NCI-H187 (cell line): ENCODE measurements at places on chromosomes 1 and 21.
A peak's percentile ranks its signal among the peaks of the same experiment; 100 is the strongest.

DNA sequence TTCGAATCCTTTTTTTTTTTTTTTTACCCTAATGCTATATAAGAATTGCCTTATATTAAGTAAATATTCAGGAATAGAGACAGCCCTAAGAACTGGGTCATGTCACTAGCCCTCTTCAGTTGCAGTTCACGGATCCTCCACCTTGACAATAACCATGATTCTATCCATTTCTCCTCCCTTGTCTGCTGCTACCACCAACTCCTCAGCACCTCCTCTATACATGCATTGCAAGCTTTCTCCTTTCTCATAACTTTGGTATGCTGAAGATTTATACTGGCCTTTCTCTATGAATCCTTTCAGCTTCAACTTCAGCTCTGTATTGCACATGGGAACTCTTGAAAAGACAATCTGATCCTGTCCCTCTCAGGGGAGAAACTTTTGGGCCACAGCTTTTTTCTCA, 14.3 kb upstream of the DR1 start:
- no peak for DNase-seq

- no peak for DNase-seq
These were observed 30.4 kb downstream of the TRIT1 start for GRCh38 chr1:39852876-39853275.

DNA sequence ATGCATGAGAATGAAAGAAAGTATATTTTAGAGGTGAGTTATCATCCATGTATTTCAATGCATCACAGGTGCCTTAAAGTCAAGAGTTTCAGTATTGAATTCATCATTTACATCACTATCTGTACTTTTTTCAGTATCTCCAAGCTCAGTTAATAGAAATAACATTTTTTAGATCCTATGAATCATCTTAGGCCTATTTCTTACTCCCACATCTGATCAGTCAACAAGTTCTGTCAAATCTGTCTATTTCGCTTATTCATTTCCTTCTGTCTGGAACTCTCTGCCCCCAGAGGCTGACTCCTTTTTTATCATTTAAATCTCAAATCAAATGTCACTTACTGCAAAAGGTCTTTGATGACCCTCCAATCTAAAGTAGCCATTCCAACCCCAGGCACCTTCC, 295.2 kb downstream of the LRRC7 start:
- DNase-seq = no peak

DNA sequence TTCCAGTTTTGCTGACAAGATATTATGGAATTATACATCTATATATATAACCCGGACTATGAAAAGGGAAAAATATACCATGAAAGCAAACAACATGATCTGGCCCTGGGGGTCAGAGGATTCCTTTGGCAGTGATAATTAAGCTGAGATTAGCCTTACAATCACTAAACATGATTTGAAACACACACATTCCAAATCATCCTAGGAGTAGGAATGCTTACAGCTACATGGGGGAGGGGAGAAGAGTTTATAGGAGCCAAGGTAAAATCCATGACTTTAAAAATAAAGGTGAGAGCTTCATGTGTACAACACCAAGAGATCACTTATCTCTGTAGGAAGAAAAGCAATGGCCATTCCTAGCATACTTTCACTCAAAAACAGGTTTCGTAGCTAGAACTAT, 57.6 kb downstream of the AKT3 start:
- DNase-seq = no peak

DNA sequence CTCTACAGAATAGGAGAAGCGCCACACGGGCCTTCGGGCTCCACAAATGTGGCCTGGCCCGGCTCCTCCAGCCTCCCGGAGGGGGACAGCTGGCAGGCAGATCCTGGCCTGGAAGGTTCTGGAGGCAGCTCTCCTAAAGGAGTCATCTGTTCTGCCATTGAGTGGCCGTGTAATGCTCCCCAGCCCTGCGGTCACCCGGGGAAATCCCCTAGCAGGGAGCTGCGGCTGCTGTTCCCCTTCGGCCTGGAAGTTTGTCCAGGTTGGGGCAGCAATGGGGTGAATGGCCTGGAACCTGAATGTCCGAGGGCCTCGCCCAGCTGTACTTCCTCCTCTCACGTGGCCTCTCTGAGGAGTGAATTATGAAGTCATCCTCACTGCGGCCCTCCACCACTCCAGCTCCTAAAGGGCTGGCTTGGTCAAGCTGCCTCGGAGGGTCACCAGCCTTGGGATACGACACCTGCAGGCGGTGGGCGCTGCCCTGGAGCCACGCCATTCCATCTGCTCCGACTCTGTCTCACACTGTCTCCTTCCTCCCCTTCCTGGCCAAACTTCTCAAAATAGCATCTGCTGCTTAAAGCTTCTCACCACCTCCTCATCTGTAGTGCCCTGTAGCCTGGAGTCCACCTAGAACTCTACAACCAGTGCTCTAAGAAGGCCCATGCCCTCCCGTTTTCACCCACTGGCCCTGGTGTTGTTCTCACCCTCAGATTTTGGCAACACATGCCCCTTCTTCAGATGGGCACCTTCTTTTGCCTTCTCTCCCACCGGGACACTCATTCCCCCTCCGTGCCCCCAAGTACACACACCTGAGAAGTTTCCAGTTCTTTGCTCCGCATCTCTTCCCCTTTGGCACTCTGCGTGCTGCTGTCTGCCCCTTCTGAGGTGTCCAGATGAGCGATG, 54.4 kb upstream of the TMPRSS2 start:
- no peak for DNase-seq

DNA sequence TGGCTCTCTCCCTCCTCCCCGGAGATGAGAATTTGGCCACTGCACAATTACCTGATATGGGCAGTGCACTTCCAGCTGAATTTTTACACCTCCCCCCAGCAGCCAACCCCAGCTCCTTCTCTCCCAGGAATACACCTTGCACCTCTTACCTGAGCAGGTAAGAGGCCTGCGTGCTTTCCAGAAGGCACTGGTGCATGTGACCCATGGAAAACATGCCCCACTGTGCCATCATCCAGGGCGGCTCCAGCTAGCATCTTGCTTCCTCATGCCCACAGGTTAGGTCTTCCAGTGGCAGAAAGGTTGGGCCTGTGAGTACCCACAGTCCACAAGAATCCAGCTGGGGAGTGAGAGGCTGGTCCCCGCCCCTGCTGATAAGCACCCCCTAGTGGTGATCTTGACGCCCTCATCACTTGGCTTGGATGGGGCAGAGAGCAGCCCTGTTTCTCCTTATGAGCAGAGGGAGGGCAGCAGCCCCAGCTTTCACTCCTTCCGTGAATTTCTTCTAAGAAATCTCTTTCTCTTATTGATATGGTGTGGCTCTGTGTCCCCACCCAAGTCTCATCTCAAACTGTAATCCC, 57.8 kb downstream of the EDARADD start:
- no peak for DNase-seq

- DNase-seq = no peak
These were observed 284.8 kb downstream of the BACH1 start for GRCh38 chr21:29583424-29583924.

GRCh38 chr1:11383553-11384169, 95.3 kb upstream of the DISP3 start:
- no peak for DNase-seq

- DNase-seq = no peak
These were observed 781 bp upstream of the METTL13 start for GRCh38 chr1:171780583-171781175.

DNA sequence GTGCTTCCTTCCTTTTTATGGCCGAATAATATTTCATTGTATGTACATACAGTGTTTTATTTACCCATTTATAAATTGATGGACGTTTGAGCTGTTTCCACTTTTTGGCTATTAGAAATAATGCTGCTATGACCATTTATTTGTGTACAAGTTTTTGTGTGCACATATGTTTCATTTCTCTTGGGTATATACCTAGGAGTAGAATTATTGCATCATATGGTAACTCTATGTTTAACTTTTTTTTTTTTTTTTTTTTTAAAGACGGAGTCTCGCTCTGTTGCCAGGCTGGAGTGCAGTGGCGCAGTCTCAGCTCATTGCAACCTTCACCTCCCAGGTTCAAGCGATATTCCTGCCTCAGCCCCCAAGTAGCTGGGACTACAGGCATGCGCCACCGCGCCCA, 19.0 kb downstream of the SDHC start:
- no peak for DNase-seq

- DNase-seq = no peak
These were observed 46.0 kb downstream of the PKP1 start for GRCh38 chr1:201329286-201329685.

- peak; percentile 31 for DNase-seq
These were observed 17.7 kb upstream of the ELAVL4 start for GRCh38 chr1:50091068-50091467.

DNA sequence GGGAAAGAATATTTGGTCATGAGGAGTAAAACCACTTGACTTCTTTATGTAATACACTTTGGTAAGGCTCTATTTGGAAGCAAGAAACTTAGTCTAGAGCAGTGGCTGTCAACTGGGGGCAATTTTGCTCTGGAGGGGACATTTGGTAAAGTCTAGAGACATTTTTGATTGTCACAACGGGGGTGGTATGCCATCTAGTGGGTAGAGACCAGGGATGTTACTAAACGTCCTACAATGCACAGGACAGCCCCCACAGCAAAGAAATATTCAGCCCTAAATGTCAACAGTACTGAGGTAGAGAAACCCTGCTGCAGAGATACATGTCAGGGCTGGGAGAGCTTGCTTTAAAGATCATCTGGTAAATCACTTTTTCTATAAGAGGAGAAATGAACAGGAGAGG, 13.5 kb downstream of the FUCA1 start:
- DNase-seq = no peak

GRCh38 chr1:201427963-201428362, 6.4 kb upstream of the TNNI1 start:
- DNase-seq = no peak

- no peak for DNase-seq
These were observed 16.0 kb upstream of the ID3 start for GRCh38 chr1:23575226-23575810.

GRCh38 chr1:207959141-207959825, 48.4 kb upstream of the CD34 start:
- no peak for DNase-seq

- DNase-seq = no peak
These were observed 110.1 kb downstream of the POU2F1 start for GRCh38 chr1:167330601-167331293.

- no peak for DNase-seq
These were observed 4.5 kb downstream of the FAM163A start for GRCh38 chr1:179747611-179748010.

DNA sequence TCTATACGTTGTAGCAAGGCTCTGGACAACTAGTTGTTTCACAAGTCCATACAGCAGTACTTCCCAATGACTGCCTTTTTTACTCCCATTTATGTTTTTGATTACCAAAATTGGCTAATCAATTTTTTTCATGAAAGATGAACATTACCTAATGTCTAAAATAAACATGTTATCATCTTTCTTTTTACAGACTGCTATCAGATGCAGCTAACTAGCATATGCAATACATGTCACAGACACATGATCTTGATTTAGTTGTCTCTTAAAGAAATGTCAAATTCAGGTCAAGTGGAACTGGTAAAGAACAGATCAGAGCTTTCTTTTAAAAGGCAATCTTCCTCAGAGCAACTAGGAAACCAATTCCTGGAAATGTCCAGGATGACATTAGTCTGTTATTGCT, 630 bp upstream of the DBT start:
- no peak for DNase-seq

DNA sequence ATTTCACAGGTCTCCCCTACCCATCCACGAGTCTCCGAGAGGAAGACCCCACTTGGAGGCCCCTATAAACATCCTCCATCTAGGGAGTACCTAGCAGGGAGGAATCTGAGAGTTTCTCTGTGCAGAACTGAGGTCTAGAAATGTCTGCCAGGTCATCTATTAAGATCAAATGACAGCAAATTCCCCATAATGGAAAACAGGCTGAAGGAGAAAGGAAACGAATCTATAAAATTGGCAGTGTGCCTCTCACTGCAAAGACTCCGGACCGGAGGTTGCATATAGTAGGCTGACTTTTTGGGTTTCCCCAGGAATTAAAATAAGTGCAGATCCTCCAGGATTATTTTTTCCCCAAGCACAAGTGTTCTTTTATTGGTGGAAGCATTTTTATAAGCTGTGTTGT, 57.7 kb downstream of the NMNAT2 start:
- no peak for DNase-seq

DNA sequence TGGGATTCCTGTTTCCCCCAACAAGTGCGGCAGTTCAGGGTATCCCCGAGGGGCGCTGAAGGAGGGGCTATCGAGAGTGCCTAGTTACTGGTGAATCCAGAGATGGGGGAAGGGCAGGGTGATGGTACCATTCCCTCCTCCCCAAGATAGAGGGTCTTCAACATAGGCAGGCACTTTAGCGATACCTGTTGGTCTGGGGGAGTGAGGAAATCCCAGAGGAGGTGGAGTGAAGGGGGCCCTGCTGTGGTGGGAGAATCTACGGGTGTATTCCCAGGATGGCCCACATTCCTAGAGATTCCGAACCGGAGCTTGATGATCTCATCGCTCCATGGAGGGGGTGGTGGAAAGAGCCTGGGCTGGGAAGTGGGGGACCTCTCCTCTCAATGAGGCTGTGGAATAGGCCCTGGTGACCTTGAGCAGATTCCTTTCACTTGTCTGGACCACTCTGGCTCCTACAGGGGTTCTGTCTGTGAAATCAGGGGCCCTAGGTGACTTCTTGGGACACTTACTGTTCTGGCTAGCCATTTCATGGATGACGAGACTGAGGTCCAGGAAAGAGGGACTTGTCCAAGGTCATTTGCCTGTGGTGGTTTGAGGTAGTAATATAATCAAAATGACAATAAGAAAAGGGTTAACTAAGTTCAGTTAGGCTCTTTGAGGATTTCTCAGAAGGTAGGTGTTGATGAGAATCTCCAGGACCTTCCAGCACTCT, 52.7 kb upstream of the SYNC start:
- DNase-seq = no peak

- no peak for DNase-seq
These were observed 4.5 kb upstream of the POU3F1 start for GRCh38 chr1:38051079-38051543.

- no peak for DNase-seq
These were observed 81.6 kb upstream of the KCNE2 start for GRCh38 chr21:34282223-34282622.

- no peak for DNase-seq
These were observed 10.7 kb downstream of the TRIM46 start for GRCh38 chr1:155184351-155184811.

DNA sequence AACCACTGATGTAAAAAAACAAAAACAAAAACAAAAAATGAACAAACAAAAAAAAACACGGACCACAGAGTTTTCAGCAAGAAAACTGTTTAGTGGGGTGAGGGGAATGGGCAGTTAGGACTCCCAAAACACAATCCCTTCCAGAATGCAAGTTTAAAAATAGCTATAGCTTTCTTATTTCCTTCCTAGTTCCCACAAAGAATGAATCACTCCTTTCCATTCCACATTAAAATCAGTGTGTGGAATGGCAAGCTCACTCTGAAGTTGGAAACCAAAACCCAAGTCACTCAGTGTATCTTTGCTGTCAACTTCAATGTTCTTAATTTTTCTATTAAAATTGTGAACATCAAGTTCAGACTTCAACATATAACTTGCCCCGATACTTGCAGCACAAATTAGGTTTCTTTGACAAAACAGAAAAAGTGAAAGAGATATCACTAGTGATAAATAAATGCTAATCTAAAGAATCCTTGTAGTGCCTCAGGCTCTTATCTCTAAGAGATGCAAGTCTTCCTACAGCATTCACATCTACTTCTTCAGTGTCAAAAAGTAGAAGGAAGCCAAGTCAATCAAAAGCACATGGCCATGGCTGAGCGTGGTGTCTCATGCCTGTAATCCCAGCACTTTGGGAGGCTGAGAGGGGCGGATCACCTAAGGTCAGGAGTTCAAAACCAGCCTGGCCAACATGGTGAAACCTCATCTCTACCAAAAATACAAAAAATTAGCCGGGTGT, 45.5 kb downstream of the TOR3A start:
- no peak for DNase-seq
